BJ (cell line): ENCODE measurements at places on chromosomes 1 and 21.
A peak's percentile ranks its signal among the peaks of the same experiment; 100 is the strongest.

GRCh38 chr1:182444497-182444896 is 5.4 kb upstream of the RGSL1 start:
- no peak for DNase-seq

- no peak for DNase-seq
Measured at GRCh38 chr1:18924221-18924691, 21.9 kb upstream of the ALDH4A1 start.

GRCh38 chr1:234772345-234773147 is 162.6 kb upstream of the IRF2BP2 start:
- DNase-seq, result peak; percentile 96

GRCh38 chr1:94362466-94363058 is 55.6 kb upstream of the ABCD3 start:
- no peak for DNase-seq

- DNase-seq, result no peak
Measured at GRCh38 chr1:11650331-11650991, 3.8 kb downstream of the FBXO2 start.

GRCh38 chr21:44603109-44603875 is 2.9 kb downstream of the KRTAP10-7 start:
- no peak for DNase-seq

DNA sequence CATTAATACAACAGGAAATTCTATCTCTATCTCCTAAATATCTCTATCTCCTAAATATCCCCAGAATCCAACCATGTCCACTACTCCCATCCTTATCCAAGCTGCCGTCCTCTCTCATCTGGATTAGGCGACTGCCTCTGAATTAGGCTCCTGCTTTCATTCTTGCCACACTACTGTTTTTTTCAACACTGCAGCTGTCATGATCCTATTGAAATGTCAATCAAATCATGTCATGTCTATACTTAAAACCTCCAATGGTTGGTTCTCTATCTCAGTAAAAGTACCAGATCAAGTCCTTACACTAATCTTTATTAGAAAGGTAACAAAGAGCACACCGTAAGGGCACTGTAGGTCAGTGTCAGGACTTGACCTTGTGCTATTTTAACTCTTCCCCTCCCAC is 82.0 kb upstream of the NFIA start:
- no peak for DNase-seq

- DNase-seq, result no peak
Measured at GRCh38 chr1:22315315-22316078, 136.2 kb upstream of the ZBTB40 start.

- DNase-seq, result no peak
Measured at GRCh38 chr21:14736162-14736561, 190.0 kb upstream of the SAMSN1 start.

GRCh38 chr1:56174176-56174885 is 405.0 kb downstream of the PLPP3 start:
- no peak for DNase-seq

DNA sequence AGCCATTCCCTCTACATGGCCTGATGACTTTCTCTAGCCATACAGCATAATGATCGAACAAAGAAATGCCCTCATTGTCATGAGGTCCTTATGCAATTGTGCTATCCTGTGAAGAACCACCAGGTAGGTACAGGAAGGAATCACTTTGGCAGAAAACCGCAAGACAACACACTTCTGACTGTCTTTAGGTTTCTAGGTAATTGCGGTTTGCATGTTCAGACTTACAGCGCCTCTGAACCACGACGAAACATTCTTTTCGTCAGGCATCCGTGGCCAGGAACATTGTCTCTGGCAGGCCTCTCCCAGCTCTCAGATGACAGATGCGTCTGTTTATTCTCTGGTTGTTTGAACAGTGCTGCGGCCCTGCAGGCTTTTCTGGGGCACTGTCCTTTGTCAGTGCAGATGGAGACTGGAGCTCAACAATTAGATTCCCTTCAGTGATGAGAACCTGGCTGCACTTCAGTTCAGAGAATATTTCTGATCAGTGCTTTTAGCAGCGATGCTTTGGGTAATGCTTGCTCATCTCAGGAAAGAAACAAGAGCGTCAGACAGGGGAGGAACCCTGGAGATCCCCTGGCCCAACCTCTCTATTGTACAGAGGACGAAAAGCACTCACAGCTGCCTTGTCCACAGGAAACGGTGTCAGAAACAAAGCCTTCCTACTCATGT is 63.4 kb downstream of the B3GALT5 start:
- DNase-seq, result no peak

DNA sequence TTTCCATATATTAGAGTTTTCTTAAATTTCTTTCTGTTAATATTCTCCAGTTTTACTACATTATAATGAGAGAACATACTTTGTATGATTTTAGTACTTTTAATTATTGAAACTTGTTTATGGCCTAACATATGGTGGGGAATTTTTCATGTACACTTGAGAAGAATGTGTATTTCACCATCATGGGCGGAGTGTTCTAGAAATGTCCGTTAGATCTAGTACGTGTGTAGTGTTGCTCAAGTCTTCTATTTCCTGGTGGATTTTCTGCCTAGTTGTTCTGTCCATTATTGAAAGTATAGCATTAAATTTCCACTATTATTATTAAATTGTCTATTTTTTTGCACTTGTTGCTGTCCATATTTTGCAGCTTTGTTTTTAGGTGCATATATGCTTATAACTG is 64.0 kb upstream of the RGS21 start:
- no peak for DNase-seq

DNA sequence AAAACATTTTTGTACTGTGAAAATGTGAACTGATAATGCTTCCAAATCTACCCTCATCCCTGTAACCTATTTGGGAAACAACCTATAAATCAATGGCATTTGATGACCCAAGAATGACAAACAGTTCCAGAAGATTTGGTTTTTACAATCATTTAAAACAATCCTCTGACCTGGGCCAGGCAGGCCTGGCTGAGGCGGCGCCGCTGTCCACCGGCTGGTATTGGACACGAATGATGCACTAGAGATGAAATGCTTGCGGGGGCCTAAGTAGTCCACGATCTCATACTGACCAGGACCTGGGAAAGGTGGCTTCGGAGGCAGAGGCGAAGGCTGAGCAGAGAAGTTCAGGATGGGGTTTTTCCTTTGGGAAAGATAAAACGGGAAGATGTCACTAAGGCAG is 41.5 kb downstream of the GRHL3 start:
- no peak for DNase-seq

DNA sequence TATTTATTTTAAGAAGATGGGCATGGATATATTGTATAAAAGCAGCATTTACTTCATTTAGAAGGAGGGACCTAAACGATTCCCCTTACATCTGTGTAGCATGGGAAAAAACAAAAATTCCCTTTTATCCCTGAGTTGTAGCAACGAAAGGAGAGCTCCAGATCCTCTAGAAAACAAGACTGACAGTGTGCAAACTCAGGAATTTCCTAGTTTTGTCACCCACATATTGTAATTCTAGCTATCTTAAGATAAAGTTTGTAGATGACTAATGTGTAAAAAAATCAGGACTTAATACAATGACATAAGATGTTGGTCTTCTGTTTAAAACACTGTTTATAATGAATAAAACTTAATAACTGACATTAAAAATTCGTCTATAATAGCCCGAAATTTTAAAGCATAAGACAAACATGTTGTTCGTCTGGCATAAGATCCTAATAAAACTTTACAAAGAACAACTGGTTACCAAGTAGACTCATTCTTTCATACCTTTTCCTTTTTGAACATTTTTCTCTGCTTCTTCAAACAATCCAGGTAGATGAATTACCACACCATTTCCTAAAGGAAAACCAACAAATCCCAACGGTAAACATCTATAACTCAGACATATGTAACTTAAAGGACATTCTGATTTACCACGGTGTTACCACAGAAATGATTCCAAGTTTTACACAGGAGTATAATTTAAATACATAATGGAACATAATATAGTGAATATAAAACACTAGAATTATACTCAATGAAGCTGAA is 15.2 kb downstream of the ADSS2 start:
- DNase-seq, result no peak

GRCh38 chr1:41313661-41314131 is 47.5 kb upstream of the FOXO6 start:
- DNase-seq, result no peak

DNA sequence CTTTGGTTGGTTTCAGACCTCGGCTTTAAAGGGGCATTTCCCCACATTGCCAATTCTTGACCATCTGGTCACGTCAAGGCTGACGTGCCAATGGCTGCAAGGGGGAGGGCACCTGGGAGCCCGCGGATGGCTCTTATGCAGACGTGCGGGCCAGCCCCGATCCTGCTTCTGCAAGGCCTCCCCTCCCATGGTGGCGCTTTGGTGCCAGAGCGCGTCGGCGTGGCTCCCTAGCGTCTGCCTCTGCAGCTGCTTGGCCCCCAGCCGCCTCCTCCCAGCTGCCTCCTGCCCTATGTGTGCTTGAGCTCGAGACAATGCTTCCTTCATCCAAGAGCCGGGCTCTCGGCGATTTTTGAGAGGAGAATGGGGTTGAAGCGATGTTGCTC is 29.1 kb downstream of the SKI start:
- no peak for DNase-seq

DNA sequence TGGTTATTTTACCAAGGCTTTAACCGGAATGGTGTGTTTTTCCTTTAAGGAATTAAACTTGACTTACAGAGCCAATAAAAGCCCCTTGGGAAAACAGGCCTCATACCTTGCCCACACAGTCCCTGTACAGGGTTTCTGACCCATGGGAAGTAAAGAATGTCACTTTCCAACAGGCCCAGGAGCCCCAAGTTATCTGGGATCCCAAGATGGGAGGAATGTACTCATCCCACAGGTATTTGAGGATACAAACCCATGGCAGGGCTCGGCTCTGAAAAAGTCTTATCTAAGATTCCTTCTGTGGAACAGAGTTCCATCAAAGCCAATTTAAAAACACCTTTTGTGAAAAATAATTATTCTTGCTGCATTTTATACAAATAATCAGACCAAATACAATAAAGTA is 15.3 kb upstream of the COX20 start:
- no peak for DNase-seq

DNA sequence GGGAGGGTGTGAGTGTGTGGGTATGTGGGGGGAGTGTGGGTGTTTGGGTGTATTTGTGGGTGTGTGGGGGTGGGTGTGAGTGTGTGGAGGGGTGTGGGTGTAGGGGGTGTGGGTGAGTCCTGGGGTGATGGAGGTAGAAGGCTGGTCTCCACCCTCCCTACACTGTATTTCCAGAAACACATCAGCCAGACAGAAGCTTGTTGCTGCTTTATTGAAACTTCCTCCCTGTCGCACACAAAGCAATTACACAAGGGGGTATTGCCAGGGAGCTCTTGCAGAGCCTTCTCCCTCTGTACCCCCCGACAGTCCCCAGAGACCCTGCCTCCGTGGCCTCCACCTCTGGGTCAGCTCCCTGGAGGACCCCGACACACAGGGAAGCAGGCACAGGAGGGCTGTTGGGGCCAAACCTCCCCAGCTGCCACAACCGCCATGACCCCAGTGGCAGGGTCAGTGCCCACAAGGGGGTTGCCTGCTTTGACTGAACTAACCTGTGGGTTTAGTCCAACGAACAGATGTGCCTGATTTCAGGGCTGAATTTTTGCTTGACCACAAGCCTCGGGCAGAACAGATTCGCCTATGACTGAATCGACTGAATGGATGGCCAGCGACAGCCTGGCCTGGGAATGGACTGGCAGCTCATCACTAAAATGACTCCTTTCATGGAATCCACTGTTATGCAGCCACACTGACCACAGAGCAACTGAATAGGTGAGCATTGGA is 9.1 kb upstream of the MATN1 start:
- DNase-seq, result no peak

- DNase-seq, result no peak
Measured at GRCh38 chr1:24969596-24970398, 39.7 kb upstream of the RUNX3 start.

DNA sequence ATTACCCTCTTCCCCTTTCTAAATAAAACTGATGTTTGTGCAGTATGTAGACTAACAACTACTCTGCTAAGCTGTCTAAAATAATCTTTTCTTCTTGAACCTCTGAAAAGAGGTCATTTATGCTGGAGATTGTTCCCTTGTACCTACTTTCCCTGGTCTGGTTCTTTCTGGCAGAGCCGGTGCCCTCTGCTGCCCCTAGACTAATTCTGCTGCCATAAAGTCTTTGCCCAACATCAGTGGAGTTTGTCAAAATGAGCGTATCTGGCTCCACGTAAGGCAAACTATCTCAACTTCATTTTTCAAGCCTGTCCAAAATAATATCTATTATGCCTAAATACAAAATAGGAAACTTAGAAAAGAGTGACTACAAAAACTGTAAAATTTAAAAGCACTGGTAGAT is 30.9 kb upstream of the ANGPTL7 start:
- no peak for DNase-seq

DNA sequence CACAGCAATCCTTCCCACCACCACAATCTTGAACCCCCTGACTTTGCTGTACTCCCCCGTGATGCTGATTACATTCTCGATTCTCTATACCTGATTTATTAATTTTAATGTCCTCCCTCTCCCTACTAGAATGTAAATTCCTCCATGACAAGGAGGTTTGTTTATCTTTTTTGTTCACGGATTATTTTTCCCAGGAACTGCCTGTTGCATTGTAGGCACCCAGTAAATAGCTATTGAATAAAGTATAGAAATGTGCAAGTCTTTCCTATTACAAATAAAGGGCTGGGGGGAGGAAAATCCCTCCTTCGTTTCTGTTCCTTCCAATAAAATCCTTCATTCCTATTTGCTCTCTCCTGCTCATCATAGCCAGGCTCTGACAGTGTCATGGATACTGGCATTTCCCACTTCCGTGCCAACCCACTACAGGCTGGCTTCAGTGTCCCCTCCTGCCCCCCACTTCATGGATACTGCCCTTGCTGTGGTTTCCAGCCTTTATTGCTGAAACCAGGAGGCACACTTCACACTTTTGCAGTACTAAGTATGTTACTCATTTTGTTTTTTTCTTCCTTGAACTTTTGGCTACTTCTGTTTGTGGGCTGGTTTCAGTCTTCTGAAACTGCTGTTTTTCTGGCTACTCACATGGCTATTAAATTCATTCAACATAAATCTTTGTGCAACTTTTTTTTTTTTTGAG is 7.5 kb downstream of the KIF1B start:
- no peak for DNase-seq

DNA sequence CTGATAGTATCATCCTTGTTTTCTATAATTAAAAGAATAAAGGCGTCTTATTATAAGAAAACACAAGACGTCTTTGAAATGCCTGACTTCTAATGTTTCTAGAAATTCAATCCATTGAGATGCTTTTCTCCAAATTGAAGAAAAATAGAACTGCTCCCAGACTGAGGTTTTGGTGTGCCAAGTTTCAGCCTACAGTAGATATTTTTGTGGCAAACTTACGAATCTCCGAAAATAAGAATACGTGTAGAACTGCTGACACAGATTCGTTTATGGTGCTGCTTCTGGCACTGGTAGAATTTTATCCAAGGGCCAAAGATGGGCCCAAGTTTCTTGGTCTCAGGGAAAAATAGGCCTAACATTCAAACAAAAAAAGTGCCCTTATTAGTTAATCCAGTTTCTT is 554.5 kb upstream of the NR5A2 start:
- DNase-seq, result no peak

DNA sequence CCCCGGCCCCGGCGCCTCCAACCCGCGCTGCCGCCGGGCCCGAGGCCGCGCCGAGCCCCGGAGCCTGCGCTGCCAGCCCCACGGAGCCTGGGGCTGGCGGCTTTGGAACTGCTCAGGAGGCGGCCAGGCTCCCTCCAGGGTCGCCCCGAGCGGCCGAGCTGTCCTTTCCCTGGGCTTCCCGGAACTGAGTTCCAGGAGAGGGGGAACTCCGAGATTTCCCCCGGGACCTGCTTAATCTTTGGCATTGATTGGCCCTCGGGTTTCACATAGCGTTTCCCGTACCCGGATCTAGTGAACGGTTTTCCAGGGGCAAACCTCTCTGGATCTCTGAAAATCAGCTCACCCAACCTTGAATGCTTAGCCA is 504 bp downstream of the H6PD start:
- DNase-seq, result no peak

GRCh38 chr1:186183970-186184628 is 191.0 kb downstream of the TPR start:
- DNase-seq, result peak; percentile 72
